ENCODE measurements at places on chromosomes 4 and X.

- DNase-seq: no peak
Measured at GRCh38 chr4:149690726-149691125, 124.9 kb downstream of the IQCM start.

- no peak for DNase-seq
Measured at GRCh38 chrX:66098162-66098561, 58.3 kb upstream of the VSIG4 start.

DNA sequence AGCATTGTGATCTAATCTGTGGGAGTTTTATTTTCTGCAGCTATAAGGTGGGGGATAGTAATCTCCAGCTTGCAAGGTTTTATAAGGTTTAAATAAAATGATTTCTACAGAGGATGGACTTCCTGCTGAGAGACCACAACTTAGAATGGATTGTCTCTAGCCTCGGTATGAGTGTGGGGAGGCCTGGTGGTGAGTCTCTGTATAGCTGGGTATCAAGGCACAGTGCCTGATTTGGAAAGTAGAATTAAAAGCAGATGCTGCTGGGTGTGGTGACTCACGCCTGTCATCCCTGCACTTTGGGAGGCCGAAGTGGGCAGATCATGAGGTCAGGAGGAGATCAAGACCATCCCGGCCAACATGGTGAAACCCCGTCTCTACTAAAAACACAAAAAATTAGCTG, 162.0 kb upstream of the GATB start:
- no peak for DNase-seq

DNA sequence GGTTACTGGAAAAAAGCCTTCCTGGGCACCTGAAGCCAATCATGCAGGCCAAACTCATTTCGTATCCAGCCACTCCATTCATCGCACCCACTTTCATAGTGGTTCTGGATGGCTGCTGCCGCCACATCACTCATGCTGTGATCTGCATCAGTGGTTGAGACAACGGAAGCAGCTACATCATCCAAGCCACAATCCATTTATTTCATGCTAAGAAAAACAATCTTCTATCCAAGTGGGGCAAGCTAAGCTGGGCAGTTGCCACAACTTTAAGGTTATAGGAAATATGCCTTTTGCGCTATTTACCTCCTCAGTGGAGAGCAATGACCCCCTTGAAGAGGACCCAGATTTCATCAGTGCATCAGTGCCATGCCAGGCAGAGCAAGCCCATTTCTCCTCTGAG, 124.6 kb downstream of the GRIA3 start:
- DNase-seq: no peak

DNA sequence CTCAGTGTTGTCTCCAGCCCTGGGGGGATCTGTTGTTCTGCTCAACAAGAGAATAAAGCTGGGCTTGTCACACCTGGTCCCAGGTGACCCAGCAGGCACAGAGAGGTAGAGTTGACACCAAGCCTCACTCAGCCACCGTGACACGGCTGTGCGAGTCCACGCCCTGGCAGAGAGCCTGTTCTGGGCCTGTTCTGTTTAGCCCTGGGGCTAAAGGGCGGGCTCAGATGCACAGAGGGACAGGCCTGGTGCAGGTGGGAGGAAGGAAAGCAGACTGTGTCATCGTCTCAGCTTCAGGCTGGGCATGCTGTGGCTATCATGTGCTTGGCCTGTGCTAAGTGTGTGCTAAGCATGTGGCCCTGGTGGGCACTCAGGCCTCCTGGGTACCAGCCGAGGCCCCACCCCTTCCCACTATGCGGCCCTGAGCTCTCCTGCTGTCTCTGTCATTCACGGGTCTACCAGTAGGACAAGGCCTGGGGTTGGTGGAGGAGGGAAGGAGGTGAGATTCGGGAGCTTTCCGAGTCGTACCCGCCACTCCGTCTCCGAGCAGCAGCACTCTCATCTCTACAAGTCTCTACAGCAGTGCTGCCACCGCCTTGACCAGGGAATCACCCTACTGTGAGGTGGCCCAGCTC, 10.8 kb downstream of the WFS1 start:
- DNase-seq: no peak

GRCh38 chr4:172147687-172148086, 334.5 kb downstream of the GALNTL6 start:
- no peak for DNase-seq

DNA sequence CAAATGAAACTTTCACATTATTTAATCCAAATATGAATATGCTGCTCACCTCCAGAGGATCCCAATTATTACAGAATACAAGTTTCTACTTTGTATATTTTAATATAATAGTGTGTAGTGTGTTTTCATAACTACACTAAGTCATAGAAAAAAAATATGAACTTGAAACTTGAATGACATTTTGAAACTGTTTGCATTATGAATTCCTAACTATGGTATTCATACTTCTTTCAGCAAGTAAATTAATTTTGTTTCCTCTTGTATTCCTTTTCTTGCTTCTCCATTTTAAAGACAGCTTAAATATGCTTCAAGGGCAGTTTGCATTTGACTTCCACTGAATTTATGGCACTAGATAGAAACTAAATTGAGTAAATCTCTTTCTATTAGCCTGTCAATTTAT, 177.1 kb downstream of the BMPR1B start:
- DNase-seq: no peak

GRCh38 chr4:147576084-147576483, 41.1 kb upstream of the TMEM184C start:
- DNase-seq: no peak

DNA sequence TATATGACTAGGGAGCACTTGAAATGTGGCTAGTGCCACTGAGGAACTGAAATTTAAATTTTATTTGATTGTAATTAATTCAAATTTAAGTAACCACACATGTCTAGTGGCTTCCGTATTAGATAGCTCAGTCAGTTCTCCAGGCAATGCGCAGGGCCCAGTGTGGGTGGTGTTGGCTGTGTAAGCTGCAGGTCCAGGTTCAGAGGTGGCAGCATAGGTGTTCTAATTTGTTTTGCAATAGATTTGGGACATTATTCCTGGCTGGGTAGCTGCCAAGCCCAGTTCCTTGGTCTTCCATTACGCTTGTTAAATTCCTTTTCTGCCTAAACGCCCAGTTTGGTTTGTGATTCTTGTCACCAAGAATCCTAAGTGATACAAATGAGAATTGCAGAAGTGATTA, 79.5 kb downstream of the FAM184B start:
- DNase-seq: no peak

DNA sequence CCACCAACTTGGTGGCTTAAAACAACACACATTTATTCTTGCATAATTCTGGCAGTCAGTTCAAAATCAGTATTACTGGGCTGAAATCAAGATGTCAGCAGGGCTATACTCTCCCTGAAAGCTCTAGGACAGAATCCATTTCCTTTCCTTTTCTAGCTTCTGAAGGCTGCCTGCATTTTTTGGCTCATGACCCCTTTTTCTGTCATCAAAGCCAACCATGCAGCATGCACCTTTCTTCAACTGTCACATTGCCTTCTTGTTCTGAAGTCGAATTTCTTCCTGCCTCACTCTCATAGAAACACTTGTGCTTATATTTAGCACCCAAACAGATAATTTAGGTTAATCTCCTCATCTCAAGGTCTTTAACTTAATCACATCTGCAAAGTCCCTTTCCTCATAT, 79.8 kb upstream of the PPP1R2C start:
- DNase-seq: no peak

DNA sequence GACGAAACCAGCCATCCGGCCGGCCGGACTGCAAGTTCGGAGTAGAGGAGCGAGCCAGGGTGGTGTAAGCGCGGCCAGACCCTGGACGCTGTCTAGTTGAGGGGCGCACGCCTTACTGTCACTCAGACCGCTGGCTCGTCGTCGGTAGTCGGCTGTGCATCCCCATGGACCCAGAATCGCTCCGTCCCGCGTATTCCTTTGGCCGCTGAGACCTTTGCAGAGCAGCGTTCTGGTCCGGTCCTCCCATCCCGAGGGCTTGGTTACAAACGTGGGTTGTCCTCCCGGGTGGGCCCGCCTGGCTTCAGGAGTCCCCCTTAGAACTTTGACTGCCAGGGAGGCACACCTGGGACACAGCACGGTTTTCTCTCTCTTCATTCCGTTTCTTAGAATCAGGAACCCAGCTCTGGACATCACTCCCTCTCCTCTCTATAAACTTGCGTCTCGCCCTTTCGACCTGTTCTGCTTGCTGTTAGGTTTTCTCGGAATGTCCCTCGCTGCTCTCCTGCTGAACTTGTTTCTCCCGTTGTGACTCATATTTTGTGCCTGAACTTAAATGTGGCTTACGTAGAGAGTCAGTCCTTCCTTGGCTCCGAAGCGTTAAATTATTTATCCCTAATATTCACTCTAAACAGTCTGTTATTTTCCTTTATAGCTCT, 672 bp downstream of the PGM2 start:
- DNase-seq: no peak

DNA sequence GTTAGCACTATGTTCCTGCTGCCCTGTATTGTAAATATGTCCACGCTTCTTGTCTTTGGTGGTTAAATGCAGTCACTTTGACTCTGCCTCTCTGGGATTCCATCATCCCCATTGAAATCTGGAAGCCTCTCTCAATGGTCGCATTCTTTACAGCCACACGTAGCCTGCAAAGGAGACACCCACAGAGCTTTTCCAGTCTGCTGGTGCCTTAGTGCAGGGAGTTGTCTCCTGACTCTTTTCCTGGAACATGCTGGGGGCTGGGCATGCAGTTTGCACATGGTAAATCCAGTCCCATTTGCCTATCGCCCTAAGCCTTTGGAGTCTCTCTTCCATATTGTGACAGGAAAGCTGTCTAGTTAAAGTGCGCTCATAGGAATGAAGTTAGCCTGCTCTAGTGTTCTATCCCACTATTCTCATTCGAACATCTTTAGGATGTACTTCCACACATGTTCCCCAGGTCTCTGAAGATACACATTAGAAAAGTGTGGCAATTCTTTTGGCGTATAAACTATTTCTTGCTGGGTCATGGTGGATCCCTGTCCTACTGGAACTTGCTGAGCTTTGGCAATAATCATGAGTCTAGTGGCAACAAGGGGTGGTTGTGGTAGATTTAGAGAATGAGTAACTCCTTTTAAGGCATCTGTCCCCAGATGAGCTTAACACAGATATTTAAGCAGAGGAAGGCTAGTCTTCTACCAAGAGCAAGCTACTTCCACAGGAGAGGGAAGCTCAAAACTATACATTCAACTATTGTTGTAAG, 33.7 kb downstream of the COQ2 start:
- no peak for DNase-seq

- DNase-seq: no peak
Measured at GRCh38 chrX:74931214-74931613, 6.0 kb upstream of the NEXMIF start.

GRCh38 chr4:183747931-183748670, 89.0 kb downstream of the TRAPPC11 start:
- DNase-seq: no peak

GRCh38 chr4:161546902-161547301, 616.9 kb downstream of the FSTL5 start:
- no peak for DNase-seq

- no peak for DNase-seq
Measured at GRCh38 chrX:151776936-151777335, 42.4 kb downstream of the CNGA2 start.

Measured in NCI-H2081 treated with DMSO at 0.1 percent for 48 hours (cell line).